ENCODE measurements at places on chromosomes 13 and 19.

DNA sequence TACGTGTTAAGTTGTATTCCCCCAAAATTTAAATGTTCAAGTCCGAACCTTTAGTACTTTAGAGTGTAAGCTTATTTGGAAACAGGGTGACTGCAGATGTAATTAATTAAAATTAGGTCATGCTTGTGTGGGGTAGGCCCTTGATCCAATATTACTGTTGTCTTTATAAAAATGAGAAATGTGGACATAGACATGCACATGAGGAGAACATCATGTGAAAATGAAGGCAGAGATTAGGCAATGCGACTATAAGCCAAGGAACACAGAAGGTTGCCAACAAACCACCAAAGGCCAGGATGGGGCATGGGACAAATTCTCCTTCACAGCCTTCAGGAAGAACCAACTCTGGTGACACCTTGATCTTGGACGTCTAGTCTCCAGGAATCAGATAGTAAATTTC lies 1698.4 kb upstream of the SLC10A2 start:
- DNase-seq, result no peak

- DNase-seq, result no peak
Measured at GRCh38 chr19:46979126-46980105, 40.2 kb upstream of the NPAS1 start.

DNA sequence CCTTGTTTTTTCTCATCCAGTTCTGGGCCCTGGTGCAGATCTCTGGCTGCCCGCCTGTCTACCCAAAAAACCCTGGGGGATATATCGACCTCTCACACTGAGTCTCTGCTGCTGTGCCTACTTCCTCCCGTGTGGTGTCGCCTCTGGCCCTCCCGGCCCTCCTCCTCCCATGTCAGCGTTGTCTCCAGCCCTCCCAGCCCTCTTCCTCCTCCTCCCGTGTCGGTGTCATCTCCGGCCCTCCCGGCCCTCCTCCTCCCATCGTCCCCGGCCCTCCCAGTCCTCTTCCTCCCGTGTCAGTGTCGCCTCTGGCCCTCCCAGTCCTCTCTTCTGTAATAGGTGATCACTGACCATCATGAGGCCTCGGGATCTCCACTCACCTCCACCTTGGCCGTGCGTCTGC lies 81.8 kb downstream of the GPR12 start:
- DNase-seq, result no peak

DNA sequence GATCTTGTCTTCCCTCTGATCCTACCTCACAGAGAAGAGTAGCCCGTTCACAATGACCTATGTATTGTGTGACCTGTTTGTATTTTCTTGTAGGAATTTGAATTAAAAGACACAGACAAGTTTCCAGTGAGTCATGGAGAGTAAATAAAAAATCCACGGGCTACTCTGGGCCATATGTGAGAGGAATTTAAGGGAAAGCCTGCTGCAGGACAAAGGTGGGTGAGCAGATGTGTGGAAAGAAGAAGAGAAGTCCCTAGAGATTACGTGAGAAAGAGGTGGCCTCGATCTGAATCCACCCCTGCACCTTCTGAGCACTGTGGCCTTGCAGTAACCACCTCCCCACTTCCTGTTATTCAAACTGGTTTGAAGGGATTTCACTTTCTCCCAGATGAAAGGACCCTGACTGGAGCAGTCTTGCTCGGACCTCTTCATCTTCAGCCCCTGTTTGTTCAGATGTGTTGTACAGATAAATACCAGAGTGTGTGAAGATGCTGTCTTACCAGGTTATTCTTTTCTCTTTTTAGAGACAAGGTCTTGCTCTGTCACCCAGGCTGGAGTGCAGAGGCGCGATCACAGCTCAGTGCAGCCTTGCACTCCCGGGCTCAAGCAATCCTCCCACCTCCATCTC lies 205.4 kb downstream of the PDS5B start:
- no peak for DNase-seq

DNA sequence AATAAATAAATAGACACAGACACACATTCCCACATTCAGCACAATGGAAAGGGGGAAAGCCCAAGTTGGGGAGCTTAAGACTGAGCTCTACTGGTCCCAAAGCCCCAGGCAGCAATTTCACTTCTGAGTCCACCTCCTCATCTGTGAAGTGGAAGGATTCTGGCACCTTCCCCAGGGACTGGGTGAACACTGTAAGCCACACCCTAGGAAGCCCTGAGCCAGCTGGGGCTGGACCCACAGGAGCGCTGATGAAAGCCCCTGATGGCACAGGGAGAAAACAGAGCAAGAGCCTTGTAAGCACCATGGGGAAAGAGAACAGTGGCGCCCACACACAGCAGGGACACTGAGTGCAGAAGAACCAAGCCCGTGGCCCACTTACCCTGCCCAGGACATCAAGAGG lies 37.8 kb downstream of the EPS15L1 start:
- no peak for DNase-seq

- DNase-seq, result no peak
Measured at GRCh38 chr13:98892077-98892476, 85.8 kb downstream of the DOCK9 start.

Measured in activated CD8-positive, alpha-beta memory T cell treated with anti-CD3 and anti-CD28 coated beads for 48 hours (primary cell).